Stomach (tissue), 19 donors: ENCODE measurements at places on chromosomes 2 and 18. TPM values are rescaled to one million over a fixed set of nuclear protein-coding genes. Genes with fewer than 3 reads are reported as not detected.

DNA sequence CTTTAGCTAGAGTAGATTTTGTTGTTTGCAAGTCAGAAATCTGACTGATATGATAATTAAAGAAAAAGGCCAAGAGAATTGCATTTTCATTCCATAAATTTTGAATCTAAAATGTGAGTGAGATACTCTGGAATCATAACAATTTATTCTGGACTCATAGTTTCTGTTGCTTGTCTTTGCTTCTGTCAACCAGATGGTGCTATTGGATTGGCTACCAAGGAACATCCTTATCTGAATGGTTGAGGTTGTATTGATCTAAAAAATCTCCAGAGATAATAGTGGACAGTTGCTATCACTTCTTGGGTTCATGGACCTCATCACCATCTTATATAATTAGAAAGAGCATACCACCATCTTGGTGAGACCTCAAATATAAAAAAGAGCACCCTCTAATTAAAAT, 34.0 kb upstream of the CPS1 start:
- DNase-seq: no peak

- DNase-seq: no peak
Observed at GRCh38 chr18:45680066-45680690, 43.8 kb upstream of the SLC14A1 start.

- DNase-seq: peak; percentile 73
Observed at GRCh38 chr2:197628043-197628500, 47.3 kb downstream of the RFTN2 start.

DNA sequence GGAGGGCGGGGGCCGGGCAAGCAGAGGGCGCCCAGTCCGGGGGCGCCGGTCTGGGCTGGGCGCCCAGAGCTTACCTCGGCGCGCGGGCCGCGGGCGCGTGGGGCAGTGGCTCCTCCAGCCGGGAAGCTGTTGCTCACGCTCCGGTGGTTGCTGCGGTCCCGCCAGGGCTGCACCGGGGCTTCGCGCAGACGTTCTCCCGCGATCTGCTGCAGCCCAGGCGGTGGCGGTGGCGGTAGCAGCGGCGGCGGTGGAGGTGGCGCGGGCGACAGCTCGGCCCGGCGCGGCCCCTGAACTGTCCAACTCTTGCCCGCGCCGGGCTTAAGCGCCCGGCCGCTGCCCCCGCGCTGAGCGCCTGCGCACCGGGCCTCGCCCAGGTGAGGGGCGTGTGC, 391 bp downstream of the ZNF385B start:
- DNase-seq: peak; percentile 60

- no peak for DNase-seq
Observed at GRCh38 chr2:64354857-64355680, 98.9 kb upstream of the LGALSL start.

DNA sequence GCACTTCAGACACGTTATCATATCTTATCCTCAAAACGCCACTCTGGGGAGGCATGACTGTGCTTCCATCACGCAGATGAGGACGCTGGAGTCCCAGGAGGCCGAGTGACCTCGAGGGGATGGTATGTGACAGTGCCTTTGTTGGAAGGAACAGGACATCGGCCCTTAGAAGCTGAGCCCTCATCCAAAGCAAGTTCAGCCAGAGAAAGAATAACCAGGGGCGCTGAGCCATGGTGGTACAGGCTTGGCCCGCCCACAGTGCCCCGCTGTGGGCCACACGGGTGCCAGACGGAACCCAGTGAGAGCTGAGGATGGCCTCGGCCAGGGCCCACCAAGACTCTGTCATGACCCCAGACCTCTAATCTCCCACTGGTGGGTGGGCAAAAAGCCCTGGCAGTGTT, 31.3 kb downstream of the HS1BP3 start:
- DNase-seq: peak; percentile 25

GRCh38 chr2:14324308-14324707, 308.2 kb upstream of the LRATD1 start:
- DNase-seq: no peak

DNA sequence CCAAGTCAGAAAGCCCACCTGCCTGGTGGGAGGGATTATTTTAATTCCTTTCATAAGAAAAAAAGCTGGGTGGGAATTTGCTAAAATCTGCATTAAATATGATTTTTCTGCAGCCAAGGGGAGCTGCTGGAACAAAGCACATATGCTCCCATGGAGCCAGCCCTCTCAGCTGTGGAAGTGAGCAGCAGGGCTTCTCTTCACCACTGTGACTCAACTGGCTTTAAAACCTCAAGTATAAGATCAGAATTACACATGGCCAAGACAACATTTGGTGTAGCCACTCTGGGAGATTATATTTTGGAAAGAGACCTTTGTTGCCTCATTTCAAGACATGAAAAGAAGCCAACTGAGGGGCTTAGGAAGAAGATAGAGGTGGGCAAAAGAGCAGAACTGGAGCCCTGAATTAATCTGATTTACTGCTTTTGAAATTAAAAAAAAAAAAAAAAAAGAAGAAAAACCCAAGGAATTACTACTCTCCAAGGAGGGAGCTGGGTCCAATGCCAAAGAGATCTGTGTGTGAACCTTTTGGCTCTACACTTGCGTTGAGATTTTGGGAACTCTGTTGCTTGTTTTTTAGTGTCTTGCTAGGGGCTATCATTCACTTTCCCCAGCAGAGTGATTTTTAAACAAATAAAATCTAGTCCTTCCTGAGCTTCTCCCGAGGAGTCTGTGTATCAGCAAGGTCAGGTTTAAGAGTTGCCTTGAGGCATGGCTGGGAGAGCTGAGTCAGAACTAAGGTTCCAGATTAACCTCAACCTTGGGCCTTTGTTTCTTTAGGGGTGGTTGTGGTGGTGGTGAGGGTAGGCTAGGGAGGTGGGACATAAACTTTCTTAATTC, 6.0 kb downstream of the LHCGR start:
- no peak for DNase-seq

GRCh38 chr2:3780477-3781402, 77.4 kb downstream of the DCDC2C start:
- DNase-seq: peak; percentile 88

- no peak for DNase-seq
Observed at GRCh38 chr2:190822043-190822442, 58.6 kb upstream of the GLS start.

GRCh38 chr2:230842473-230842872, 22.3 kb upstream of the ITM2C start:
- DNase-seq: no peak

DNA sequence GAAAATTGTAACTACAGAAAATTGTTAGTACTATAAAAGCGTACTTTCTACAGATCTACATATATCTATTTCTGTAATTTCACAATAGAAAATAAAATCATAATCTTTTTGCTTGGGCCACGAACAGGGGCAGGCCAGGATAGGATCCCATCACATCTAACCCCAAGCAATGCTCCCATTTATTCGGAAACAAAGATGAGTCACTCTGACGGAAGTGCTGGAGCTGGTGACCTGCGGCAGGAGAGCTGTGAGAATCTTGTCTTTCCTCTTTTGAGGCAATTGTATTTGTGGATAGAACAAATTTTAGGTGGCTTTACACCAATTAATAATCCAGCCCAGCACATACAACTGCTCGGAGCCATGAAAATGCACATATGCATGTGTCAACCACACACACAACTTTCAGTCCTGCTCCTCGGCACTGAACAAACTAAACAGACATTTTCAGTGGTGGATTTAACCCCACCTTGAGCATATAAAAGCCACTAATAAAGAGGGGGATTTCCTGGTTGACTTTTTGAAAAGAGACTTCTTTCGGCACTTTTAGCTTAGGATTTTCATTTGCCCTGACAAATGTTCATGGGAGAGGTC, 22.3 kb upstream of the INSIG2 start:
- no peak for DNase-seq

Gene CABYR
- not detected for polyA plus RNA-seq

DNA sequence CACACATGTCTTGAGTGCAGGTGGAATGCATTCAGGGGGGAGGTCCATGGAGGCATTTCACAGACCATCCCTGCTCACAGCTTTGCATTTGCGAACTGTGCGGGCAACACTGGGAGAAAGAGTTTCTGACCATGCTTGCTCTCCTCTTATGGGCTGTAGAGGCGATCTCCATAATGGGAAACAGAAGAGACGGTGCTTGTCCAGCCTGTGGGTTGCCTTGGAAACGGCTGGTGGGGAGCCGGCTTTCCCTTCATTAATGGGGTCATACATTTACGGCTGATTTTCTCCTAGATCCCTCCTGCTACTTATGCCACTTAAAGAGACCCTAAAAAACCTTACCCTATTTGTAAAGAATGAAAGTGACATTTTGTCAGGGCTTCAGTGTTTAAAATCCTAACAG, 147.4 kb downstream of the SOX11 start:
- no peak for DNase-seq

- no peak for DNase-seq
Observed at GRCh38 chr18:61443081-61443725, 110.0 kb downstream of the CDH20 start.

GRCh38 chr2:227888289-227888688, 16.9 kb downstream of the DAW1 start:
- no peak for DNase-seq

DNA sequence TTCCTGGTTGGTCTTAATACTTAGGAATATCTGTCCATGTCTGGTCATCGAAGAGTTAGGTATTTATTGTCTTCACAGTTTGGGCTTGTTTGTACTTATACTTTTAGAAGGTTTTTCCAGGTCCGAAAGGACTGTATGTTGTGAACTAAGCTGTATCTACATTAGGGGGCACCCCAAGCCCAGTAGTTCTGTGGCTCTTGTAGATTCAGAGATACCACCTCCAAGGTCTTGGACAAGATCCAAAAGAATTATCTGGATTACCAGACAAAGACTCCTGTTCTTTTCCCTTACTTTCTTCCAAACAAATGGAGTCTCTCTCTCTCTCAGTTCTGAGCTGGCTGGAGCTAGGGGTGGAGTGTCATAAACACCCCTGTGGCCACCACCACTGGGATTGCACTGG, 328.7 kb downstream of the ZNF804A start:
- no peak for DNase-seq

DNA sequence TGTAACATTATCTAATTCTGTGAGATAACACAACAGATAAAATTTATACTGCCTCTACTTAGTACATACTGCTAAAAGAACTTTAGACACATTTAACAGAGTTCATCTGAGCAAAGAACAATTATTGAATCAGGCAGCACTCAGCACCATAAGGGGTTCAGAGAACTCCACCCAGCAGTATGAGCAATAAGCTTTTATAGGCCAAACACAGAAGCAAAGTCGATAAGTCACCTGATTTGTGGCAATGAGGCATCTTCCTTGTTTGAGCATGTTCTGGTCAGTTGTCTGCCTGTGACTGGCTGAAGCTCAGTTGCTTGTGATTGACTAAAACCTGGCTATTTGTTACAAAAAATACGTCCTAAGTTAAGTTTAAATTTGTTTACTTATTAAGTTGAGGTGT, 746.1 kb upstream of the DDX18 start:
- no peak for DNase-seq

GRCh38 chr18:33135951-33136660, 304.4 kb downstream of the CCDC178 start:
- DNase-seq: no peak

DNA sequence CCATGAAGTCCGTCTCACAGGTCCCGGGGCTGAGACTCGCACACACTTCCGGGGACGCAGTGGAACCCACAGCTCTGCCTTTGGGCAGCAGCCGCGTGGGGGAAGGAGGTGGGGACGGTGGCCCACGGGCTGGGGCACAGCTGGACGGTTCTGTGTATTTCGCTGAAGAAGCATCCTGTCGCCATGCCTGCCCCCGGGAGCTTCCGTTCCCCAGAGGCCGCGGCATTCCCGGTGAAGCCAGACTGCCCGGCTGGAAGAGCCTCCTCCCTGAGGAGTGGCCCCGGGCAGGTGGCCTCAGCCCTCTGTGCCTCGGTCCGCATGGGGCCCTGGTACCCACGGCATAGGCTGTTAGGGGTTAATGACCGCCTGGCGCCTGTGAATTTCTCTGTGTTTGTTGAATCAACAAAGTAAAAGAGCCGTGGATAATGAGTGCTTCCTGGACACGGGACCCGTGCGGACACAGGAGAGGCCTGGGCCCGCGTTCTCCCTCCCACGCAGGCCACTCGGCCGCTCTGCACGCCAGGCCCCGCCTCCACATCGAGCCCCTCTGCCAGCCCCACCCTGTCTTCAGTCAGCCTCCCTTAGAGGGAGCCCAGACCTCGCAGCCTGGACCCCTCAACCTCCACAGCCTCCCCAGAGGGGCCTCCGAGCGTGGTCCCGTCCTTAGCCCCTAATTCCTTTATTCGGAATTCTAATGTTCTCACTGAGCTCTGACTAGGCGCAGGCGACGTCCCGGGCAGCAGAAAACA, 51.0 kb downstream of the KCNG2 start:
- no peak for DNase-seq

Gene PTPRN
- polyA plus RNA-seq: 3.6 TPM

- DNase-seq: no peak
Observed at GRCh38 chr18:7071600-7071999, 46.0 kb downstream of the LAMA1 start.

Gene CFAP65
- 0.10 TPM for polyA plus RNA-seq

Gene RAB27B
- 4.9 TPM for polyA plus RNA-seq

Gene ANKRD30B
- polyA plus RNA-seq: not detected

- DNase-seq: no peak
Observed at GRCh38 chr2:112168422-112169124, 30.4 kb downstream of the FBLN7 start.

Gene OTOS
- polyA plus RNA-seq: not detected

Gene SRSF7
- polyA plus RNA-seq: 122 TPM

DNA sequence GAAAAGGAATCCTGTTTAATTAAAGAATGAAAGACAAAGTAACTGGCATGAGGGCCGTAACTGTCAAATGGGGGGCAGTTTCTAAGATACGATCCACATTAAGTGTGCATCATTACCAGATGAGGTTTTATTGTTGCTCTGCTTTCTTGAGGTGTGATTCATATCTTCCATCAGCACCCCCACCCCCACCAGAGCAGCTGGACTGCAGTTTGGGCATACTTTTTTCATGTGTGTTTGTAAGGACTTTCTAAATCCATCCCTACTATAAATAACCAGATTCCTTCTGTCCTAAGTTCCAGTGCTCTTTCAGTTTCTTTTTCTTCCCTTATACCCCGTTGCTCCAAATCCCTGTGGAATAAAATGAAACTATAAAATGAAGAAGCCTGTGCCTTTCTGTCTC, 142.1 kb downstream of the CDCA7 start:
- peak; percentile 2 for DNase-seq
